ENCODE measurements at places on chromosomes 2 and 18. TPM values are rescaled to one million over a fixed set of nuclear protein-coding genes. Genes with fewer than 3 reads are reported as not detected.

- DNase-seq: no peak
These were observed 20.3 kb downstream of the RASGRP3 start for GRCh38 chr2:33496726-33497125.

- no peak for DNase-seq
These were observed 460 bp upstream of the ZBTB7C start for GRCh38 chr18:48409591-48410094.

DNA sequence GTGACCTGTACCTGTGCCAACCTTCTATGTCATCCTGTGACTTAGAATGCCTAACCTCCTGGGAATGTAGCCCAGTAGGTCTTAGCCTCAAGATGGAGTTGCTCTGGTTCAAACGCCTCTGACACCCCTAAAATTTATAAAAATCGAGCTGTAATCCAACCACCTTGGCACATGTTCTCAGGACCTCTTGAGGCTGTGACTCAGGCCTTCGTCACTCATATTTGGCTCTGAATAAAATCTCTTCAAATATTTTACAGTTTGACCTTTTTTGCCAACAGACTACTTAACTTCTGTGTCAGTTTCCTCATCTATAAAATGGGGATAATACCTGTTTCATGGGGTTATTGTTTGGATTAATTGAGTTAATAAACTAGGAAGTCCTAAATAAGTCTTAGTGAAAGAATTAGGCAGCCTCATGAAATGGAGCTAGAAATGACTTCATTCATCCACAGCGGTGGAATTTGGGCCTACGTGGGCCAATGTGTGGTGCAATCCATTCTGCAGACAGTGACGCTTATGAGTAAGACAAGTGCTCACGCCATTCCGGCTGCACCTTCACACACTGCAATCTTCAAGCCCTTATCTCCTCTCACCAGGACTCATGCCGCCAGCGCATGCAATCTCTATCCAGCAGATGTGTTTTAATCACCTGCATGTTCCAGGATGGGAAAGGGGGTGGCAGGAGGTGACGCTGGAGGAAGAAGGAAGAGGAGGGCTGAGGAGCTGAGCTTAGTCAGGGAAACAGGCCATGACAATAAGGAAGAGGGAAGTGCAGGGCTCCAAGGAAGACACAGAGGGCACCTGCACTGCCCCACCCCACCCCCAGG, 2.0 kb upstream of the UBE2F start:
- no peak for DNase-seq

The LYG2 gene
- not detected for polyA plus RNA-seq

The LBH gene
- 381 TPM for polyA plus RNA-seq

The GPAT2 gene
- 0.10 TPM for polyA plus RNA-seq

- DNase-seq: no peak
These were observed 262.6 kb downstream of the AGAP1 start for GRCh38 chr2:235756491-235756890.
